ENCODE measurements at places on chromosomes 5 and 9.
A peak's percentile ranks its signal among the peaks of the same experiment; 100 is the strongest.

GRCh38 chr5:39558541-39558940, 133.8 kb upstream of the DAB2 start:
- no peak for DNase-seq

GRCh38 chr5:61389609-61390008, 57.6 kb downstream of the ZSWIM6 start:
- no peak for DNase-seq

- no peak for DNase-seq
Observed at GRCh38 chr9:87441251-87441650, 56.4 kb upstream of the DAPK1 start.

DNA sequence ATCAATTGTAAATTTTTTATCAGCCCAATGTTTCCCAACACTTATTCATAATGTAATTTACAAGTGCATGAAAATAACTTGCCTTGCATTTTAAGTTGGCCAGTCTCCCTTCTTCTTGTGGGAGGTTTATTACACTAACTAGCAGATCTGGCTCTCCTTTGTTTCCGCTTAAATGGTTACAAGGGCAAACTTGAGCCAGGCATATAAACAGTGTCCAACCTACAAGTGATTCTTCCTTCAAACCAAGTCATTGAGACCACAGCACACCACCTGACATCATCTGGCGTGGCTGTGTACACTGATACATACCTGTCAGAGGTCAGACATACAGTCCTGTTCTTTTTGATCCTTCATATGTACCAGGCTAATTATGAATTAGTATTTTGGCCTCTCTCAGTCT, 80.1 kb downstream of the ALDH1A1 start:
- DNase-seq, result no peak

DNA sequence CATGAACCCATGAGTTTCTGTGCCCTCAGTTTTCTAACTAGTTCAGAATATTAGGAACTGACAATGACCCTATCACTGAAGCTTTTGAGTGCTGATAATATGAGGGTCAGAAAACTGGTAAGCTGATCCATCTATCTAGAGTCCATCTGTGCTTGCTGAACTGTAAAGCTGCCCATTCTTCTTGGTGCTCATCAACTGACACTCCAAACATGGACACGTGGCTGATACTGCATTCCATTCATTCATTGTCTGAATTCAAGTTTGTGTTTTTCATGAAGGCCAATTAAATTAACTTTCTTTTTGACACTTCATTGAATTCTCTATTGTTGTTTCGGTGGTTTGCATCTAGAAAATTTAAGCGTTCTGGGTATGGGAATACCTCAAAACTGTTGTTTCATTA, 17.6 kb downstream of the NREP start:
- DNase-seq, result no peak

DNA sequence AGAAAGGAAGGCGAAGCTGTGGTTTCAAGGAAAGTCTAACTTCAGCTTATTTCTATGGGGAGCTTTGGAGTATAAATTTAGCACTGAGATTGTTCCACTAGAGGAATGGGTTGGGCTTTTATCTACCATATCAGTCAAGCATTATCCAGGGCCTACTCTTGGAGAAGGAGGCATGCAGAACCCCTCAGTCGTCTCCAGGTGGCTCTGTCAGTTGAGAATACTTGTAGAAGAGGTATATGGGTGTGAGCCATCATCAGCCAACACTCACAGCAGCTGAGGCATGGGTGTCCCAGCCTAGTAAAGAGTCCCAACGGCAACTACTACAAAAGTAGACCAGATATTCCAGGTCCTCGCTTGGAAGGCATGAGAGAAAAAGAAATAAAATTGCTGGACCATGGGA, 548.5 kb upstream of the GRAMD2B start:
- DNase-seq, result no peak

- DNase-seq, result no peak
Observed at GRCh38 chr5:131769336-131769735, 27.5 kb downstream of the FNIP1 start.

GRCh38 chr5:132016721-132017250, 5.3 kb upstream of the ACSL6 start:
- no peak for DNase-seq

DNA sequence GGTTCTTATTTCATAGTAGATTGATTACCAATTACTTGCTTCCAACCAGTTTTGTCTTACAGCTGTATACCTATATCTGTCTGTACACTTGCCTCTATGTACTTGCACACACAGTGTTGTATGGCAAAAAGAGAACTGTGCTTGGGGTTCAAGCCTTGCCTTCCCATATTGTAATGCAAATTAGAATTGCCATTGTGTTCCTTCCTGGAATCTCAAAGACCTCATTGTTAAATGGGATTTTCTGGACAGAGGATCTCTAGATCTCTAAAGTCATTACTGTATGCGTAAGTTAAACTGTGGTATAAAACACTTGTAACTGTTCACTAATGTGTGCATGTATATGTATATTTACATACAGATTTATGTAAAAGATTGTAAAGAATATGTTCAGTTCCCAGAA, 428.8 kb downstream of the CAAP1 start:
- DNase-seq, result no peak

GRCh38 chr5:75052192-75053053, at the start of gene GCNT4:
GCNT4 (minus strand) TSS chr5:75052558; CDS start chr5:75030037, 22,521 bp downstream.
- DNase-seq, result peak; percentile 54

- DNase-seq, result no peak
Observed at GRCh38 chr5:90549729-90550275, 8.8 kb upstream of the ADGRV1 start.

- no peak for DNase-seq
Observed at GRCh38 chr9:81146241-81146640, 543.1 kb downstream of the TLE1 start.

GRCh38 chr5:53041071-53041692, 52.0 kb downstream of the ITGA2 start:
- no peak for DNase-seq

GRCh38 chr9:95167998-95168397, 149.5 kb downstream of the FANCC start:
- peak; percentile 40 for DNase-seq

GRCh38 chr5:31204958-31205357, 11.5 kb downstream of the CDH6 start:
- no peak for DNase-seq

DNA sequence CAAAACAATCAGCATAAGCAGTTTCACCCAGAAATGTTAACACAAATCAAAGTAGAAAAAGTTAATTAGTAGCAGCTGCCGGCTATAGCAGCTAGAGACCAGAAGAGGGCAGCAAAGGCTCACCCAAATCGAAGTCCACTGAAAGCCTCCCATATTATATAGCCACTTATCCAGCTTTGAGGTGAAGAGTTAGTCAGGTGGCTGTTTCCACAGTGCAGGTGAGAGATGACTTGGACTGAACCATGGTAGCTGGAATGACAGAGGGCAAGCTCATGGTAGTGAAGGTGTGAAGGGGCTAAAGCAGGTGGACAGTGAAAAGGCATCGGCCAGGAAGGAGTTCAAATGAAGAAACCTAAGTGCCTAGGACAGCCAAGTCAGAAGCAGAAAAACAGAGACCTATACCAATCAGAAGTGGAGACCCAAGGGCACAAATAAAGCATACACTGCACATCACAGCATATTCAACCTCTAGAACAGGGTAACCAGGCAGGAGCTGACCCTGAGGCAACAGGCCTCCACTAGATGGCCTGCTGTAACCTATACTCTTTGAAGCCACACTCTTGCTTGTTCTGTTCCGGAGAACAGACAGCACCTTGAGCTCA, 7.2 kb upstream of the RNF38 start:
- DNase-seq, result peak; percentile 43

- DNase-seq, result no peak
Observed at GRCh38 chr9:35755071-35755470, 995 bp upstream of the MSMP start.

DNA sequence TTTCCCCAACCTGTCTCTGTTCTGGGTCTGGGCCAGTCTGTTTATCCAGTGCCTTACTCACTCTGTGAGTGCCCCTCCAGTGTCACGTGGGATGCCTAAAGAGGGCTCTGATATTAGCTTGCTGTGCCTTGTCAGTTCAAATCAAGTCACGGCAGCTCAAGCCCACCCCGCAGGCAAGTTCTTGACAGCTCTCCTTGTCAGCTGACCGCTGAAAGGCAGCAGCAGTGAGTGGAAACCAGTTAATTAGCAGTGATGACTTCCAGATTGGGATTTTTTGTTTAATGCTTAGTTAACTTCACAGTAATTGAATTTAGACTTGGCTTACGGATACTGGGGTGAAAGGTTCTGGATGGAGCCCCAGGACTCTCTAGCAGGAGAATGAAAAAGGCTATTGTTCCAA, 210.1 kb downstream of the PSAT1 start:
- no peak for DNase-seq

DNA sequence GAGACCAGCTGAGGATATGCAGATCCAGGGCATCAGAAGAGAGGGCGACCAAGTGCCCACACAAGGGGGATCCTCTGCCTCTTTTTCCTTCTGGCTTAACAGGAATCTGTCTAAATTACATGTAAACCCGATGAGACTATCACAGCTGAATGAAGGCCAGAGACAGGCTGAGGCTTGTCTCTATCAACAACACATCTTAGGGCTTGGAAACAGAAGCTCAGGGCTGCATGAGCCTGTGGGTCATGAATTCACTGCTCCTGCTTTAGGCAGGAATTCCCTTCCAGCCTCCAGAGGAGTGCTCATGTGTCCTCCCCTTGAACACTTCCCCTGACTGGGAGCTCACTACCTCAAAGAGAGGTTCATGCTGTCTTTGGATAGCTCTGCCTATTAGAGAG, 106.1 kb upstream of the PHYKPL start:
- no peak for DNase-seq

DNA sequence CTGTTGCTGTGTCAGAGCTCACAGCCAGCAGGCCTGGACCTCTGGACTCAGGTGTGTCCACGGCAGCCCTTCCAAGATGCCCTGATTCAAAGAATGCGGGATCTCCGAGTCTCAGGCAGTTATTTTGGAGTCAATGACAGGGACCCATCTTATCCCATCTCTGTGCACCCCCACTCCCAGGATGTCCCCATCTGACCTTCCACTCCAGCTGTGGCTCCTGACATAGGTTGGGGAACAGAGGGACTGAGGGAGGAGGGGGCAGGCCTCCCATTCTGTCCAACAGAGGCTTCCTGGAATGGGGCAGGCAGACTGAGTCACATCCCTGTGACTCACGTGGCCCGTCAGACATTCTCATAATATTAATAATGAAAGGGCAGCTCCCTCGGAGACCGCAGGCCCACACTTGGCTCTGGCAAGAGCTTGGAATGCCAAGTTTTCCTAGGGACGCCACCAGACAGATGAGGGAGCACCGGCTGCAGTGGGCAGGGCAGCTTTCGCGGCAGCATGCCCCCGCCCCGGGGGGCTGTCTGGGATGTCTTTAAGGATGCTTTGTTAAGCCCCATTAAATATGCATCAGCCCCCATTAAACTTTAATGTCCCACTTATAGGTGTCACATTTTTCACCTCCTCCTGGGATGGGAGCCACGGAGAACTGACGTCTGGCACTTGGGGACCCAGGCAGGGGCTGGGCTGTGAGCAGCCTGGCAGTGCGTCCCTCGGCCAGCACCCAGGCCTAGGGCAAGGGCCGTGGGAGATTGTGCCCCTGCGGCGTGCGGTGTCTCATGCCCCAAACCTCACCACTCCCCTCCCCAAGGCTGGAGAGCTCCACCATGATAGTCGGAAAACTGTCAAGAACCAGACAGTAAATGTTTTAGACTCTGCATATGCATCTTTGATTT, 23.6 kb upstream of the FIBCD1 start:
- no peak for DNase-seq
